Stimulated activated CD8-positive, alpha-beta memory T cell treated with anti-CD3 and anti-CD28 coated beads, Interleukin-4, amount 100 ng/mL, for 4 hours (primary cell): ENCODE measurements at places on chromosomes 11 and 22.

- no peak for DNase-seq
Measured at GRCh38 chr11:111776398-111777093, 10.4 kb upstream of the PPP2R1B start.

DNA sequence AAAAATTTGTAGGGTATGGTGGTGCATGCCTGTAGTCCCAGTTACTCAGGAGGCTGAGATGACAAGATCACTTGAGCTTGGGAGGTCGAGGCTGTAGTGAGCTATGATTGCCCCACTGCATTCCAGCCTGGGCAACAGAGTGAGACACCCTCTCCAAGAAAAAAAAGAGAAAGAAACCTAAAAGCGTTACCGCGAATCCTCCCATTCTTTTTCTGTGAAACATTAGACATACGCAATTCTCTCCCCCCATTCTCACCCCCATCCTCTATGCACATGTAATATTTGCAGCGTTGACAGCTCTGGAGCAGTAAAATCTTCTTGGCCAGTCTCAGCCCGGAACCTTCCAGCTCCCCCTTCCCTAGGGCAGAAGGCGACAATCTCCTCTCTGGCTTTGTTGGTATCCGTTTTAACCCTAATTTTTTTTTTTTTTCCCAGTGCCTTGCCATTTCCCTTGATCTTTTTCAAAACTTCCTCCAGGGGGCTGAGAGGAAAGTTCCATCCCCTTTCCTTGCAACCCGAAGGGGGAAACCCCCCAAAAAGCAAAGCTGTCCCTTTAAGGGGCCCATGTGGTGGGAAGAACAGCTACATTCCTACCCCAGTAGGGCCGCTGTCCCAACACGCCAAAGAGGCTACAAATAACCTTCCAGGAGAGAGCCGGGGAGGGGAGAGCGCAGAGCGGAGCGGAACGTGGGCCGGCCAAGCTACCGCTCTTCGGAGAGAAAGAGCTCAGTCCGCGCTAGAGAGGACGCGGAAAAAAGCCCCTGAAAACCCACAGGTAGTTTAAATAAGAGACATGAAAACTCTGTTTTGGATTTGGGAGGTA lies 1.9 kb downstream of the LRP4 start:
- no peak for DNase-seq

- no peak for DNase-seq
Measured at GRCh38 chr11:126345759-126346585, 9.5 kb upstream of the ST3GAL4 start.

GRCh38 chr11:42772886-42773285 lies 538.9 kb upstream of the API5 start:
- DNase-seq = no peak

GRCh38 chr11:69617682-69618081 lies 23.3 kb upstream of the CCND1 start:
- DNase-seq = no peak

DNA sequence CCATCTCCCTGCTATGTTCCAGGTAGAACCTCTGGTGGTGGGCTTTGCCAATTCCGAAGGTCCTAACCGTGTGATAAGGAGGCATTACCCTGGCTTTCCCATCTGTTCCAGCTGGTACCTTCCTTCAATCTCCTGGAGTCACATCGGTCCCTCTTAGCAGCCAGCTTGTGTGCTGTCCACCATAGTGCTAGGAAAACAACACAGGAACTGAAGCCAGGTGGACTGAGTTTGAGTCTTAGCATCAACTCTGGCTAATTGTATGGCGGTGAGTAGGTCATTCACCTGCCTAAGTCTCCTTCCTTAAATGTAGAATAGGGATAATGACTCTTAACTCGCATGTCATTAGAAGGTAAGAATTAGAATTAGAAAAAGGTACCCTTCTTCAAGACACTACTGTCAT lies 159.6 kb upstream of the E2F8 start:
- no peak for DNase-seq

DNA sequence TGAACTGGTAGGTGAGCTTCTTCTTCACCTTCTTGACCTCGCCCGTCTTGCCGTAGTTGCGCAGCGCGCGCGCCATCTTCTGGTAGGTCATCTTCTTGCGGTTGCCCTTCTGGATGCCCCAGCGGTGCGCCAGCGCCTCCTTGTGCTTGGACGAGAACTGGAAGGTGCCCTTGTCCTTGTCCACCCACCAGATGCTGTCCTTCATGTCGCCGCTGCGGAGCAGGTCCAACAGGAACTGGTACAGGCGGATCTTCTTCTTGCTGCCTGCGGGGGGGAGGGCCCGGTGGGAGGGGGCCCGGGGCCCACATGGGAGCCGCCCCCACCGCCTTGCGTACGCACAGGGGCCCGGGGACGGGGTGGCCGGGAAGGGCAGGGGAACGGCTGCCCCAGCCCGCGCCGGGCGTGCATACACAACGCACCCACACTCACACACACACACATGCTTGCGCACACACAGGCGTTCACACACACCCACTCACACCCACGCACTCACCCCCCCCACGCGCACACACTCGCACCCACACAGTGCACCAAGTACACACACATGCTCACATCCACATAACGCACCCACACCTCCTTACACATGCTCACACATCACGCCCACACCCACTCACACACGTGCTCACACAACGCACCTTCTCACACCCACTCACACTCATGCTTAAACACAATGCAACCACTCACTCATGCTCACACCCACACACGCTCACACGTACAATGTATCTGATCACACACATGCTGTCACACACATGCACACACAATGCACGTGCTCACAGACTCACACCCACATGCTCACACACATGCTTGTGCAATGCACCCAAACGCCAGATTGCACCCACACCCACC lies 3.0 kb upstream of the MYBPC3 start:
- DNase-seq = no peak

- no peak for DNase-seq
Measured at GRCh38 chr22:36701965-36702621, 1.5 kb downstream of the CACNG2 start.
